Hepatocyte (in vitro differentiated cells): ENCODE measurements at places on chromosomes 5 and 9.
A peak's percentile ranks its signal among the peaks of the same experiment; 100 is the strongest.

DNA sequence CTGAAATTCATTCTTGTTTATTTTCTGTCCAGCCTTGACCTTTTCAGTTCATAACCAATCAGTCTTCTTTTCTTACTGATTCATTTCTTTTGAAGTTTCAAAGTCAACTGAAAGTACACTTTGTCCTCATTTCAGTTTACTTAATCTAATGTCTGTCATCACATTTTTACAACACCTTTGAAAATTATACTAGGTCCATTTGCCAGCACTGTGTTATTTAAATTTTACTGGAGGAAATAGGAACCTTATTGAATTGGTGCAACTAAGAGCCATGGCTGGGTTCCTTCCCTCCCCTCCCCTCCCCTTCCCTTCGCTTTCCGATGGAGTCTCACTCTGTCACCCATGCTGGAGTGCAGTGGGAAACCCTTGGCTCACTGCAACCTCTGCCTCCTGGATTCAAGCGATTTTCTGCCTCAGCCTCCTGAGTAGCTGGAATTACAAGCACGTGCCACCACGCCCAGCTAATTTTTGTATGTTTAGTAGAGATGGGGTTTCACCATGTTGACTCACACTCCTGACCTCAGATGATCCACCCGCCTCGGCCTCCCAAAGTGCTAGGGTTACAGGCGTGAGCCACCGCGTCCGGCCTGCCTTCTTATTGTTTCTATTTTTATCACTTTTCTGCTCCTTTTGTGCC is 6.3 kb downstream of the RMI1 start:
- no peaks in the 10 kb centered on the region for H3K27me3 ChIP-seq
- H3K4me3 ChIP-seq, result no peak overlapping the region
- H3K36me3 ChIP-seq, result no peaks in the 10 kb centered on the region
- peak; percentile 20 for DNase-seq
- peaks cover 2% of the 10 kb centered on the region for H3K4me1 ChIP-seq

- H3K27me3 ChIP-seq, result no peaks in the 10 kb centered on the region
- H3K4me1 ChIP-seq, result no peaks in the 10 kb centered on the region
- H3K36me3 ChIP-seq, result no peaks in the 10 kb centered on the region
- no peak overlapping the region for H3K27ac ChIP-seq
- no peak overlapping the region for H3K4me3 ChIP-seq
Measured at GRCh38 chr5:82265047-82265446, 13.1 kb downstream of the RPS23 start.

DNA sequence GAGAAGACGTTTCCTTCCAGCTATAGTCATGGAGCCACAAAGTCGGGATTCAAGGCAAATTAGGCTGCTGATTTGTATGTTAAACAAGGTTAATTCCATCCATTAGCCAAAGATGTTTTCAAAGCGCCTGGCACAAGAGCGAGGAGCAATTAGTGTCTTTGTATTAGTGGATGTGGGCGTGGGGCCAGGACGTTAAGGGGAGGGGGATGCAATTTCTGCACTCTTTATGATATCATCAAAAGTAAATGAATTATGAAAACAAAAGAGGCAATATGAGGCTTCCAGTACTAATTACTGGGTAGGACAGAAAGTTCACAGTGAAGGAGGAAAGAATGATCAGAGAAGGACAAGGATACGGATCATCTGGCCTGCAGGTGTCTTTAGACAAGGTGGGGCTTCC is 230.9 kb upstream of the MSX2 start:
- no peaks in the 10 kb centered on the region for H3K4me1 ChIP-seq
- no peaks in the 10 kb centered on the region for H3K36me3 ChIP-seq
- no peak for DNase-seq
- no peaks in the 10 kb centered on the region for H3K27me3 ChIP-seq
- no peak overlapping the region for H3K4me3 ChIP-seq

GRCh38 chr5:175736652-175737051 is 78.8 kb downstream of the HRH2 start:
- H3K36me3 ChIP-seq, result no peaks in the 10 kb centered on the region
- no peaks in the 10 kb centered on the region for H3K4me1 ChIP-seq
- H3K27ac ChIP-seq, result no peak overlapping the region

DNA sequence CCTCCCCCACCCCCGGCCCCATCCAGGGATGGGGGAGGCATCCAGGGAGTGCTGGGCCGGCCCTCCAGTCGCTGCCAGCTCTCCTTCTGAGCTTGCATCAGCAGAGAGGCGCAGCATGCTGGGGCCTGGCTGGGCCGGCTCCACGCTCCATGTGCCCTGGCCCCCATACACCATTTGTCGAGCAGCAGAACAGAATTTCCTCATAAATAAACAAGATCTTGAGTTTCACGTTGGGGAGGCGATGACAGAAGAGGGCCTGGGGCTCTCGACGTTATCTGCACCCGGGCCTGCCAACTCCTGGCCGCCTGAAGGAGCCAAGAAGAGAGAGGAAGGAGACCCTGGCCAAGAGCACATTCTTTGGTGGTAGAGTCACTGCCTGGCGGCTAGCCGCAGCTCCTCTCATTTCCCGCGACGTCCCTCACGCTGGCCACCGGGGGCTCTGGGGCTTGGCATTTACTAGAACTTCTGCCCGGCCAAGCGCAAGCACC is 177.0 kb downstream of the FGF18 start:
- no peaks in the 10 kb centered on the region for H3K4me1 ChIP-seq
- no peak overlapping the region for H3K4me3 ChIP-seq
- no peak overlapping the region for H3K27ac ChIP-seq
- H3K27me3 ChIP-seq, result no peaks in the 10 kb centered on the region

DNA sequence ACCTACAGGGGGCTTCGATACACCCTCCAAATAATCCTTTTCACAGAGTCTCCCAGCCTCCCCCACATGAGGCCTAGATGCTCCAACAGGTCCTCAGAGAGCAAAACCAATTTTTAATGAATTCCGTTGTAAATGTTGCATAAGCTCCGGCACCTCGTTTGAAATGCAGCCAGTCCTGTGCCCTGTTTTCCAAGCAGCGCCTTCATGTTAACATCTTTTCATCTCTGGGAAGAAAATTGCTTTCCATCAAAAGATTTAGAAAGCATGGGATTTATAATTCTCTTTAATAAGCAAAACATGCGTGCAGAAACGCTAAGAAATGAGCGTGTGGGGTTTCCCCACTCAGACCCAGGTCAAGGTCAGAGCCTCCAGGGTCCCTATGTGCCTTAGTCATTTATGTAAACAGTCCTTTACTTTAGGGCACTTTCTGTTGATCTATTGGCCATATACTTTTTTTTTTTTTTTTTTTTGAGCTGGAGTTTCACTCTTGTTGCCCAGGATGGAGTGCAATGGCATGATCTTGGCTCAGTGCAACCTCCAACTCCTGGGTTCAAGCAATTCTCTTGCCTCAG is 177.5 kb upstream of the S1PR3 start:
- no peaks in the 10 kb centered on the region for H3K36me3 ChIP-seq
- peak overlapping the region; percentile 78 for H3K27ac ChIP-seq
- no peak overlapping the region for H3K4me3 ChIP-seq
- H3K4me1 ChIP-seq, result peaks cover 29% of the 10 kb centered on the region

- H3K27ac ChIP-seq, result no peak overlapping the region
- H3K4me1 ChIP-seq, result no peaks in the 10 kb centered on the region
- no peak for DNase-seq
- no peaks in the 10 kb centered on the region for H3K36me3 ChIP-seq
- no peak overlapping the region for H3K4me3 ChIP-seq
Measured at GRCh38 chr9:37693260-37693659, 42.5 kb downstream of the FRMPD1 start.

GRCh38 chr5:84885485-84886258 is 501.0 kb upstream of the EDIL3 start:
- H3K36me3 ChIP-seq, result no peaks in the 10 kb centered on the region
- H3K4me1 ChIP-seq, result peaks cover 9% of the 10 kb centered on the region
- peak; percentile 35 for DNase-seq

GRCh38 chr5:141412854-141413539 is at the start of gene PCDHGA10:
Gene PCDHGA10, plus strand, starts transcription at chr5:141412987. Its CDS starts 189 bp downstream, at chr5:141413176.
- peaks cover 4% of the 10 kb centered on the region for H3K36me3 ChIP-seq
- no peaks in the 10 kb centered on the region for H3K4me1 ChIP-seq
- peak; percentile 74 for DNase-seq

DNA sequence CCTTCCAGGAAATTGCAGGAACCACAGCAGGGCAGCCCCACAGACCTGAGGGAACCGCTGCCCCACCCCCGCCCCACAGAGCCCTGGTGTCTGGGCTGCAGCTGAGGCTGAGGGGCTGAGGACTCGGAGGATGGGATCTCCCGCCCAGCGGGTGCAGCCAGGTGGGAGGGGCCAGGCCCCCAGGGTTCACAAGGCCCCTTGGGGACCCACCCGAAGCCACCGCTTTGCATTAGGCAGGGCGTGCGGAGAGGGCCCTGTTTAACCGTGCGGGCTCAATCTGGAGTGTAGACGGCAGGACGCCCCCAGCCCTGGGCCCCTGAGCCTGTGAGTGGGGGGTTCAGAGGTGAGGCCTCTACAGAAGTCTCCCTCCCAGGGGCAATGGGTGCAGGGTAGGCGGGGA is 10.8 kb downstream of the NOTCH1 start:
- no peak for DNase-seq
- H3K4me3 ChIP-seq, result no peak overlapping the region
- no peaks in the 10 kb centered on the region for H3K36me3 ChIP-seq
- H3K27me3 ChIP-seq, result no peaks in the 10 kb centered on the region
- no peak overlapping the region for H3K27ac ChIP-seq

DNA sequence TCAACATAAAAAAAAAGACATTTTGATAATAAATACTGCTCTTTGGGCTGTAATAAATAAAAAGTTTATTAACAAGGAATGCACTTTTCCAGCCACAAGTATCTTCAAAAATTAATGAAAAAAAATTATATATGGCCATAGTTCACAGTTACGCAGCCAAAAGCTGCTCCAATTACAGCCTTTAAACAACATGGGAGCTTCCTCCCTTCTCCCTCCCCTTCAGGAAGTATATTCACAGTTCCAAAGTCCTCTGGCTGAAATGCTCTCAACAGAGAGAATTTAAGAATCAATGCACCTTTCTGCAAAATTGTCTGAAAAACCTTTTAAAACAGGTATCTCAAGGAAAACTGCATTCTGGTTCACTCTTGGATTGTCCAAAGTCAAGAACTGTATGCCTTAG is 5.9 kb downstream of the PLK2 start:
- peaks cover 12% of the 10 kb centered on the region for H3K36me3 ChIP-seq
- H3K4me1 ChIP-seq, result peaks cover 15% of the 10 kb centered on the region
- H3K4me3 ChIP-seq, result no peak overlapping the region
- H3K27ac ChIP-seq, result no peak overlapping the region

DNA sequence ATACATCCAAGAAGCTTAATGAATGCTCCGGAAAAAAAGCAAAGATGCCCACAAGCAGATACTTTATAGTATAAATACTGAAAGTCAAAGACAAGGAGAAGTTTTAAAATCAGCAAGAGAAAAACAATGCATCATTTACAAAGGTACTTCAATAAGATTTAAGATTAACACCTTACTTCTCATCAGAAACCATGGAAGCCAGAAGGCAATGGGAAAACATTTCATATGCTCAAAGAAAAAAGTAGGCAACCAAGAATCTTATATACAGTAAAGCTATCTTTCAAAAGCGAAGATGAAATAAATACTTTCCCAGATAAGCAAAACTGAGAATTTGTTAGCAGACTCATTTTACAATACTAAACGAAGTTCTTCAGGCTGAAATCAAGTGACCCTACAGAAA is 51.1 kb downstream of the ABHD17B start:
- DNase-seq, result no peak
- H3K27me3 ChIP-seq, result no peaks in the 10 kb centered on the region
- no peak overlapping the region for H3K4me3 ChIP-seq
- H3K27ac ChIP-seq, result no peak overlapping the region
- no peaks in the 10 kb centered on the region for H3K4me1 ChIP-seq

GRCh38 chr5:157271740-157272271 is 5.9 kb downstream of the CYFIP2 start:
- H3K36me3 ChIP-seq, result no peaks in the 10 kb centered on the region
- no peaks in the 10 kb centered on the region for H3K27me3 ChIP-seq
- no peak overlapping the region for H3K27ac ChIP-seq
- H3K4me3 ChIP-seq, result no peak overlapping the region
- peaks cover 9% of the 10 kb centered on the region for H3K4me1 ChIP-seq

GRCh38 chr5:1002836-1003235 is 5.8 kb upstream of the NKD2 start:
- H3K27me3 ChIP-seq, result peaks cover 10% of the 10 kb centered on the region
- H3K36me3 ChIP-seq, result no peaks in the 10 kb centered on the region
- peaks cover 6% of the 10 kb centered on the region for H3K4me1 ChIP-seq
- DNase-seq, result no peak
- H3K4me3 ChIP-seq, result no peak overlapping the region

DNA sequence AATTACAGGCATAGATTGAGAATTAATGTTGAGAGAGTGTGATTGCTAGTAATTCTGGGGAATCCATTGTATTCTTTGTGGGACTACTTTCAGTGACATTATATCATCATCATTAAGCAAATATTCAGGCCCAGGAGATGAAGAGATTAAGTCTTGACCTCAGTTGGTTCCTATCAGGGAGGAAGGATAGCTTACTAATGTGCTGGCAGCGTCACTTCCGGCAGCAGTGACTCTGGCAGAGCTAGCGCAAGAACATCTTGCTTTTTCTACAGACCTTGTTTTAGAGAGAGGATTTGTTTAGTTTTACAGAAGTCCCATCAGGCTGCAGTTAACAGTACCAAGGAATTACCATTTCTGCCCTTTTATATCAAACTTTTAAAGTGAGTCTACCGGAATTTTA is 20.3 kb downstream of the OSTF1 start:
- no peak overlapping the region for H3K27ac ChIP-seq
- H3K4me1 ChIP-seq, result no peaks in the 10 kb centered on the region
- no peak overlapping the region for H3K4me3 ChIP-seq
- DNase-seq, result no peak
- H3K36me3 ChIP-seq, result no peaks in the 10 kb centered on the region

GRCh38 chr9:13725516-13725915 is 446.0 kb upstream of the MPDZ start:
- H3K27ac ChIP-seq, result no peak overlapping the region
- H3K4me1 ChIP-seq, result no peaks in the 10 kb centered on the region
- H3K27me3 ChIP-seq, result no peaks in the 10 kb centered on the region
- no peak overlapping the region for H3K4me3 ChIP-seq
- DNase-seq, result no peak

DNA sequence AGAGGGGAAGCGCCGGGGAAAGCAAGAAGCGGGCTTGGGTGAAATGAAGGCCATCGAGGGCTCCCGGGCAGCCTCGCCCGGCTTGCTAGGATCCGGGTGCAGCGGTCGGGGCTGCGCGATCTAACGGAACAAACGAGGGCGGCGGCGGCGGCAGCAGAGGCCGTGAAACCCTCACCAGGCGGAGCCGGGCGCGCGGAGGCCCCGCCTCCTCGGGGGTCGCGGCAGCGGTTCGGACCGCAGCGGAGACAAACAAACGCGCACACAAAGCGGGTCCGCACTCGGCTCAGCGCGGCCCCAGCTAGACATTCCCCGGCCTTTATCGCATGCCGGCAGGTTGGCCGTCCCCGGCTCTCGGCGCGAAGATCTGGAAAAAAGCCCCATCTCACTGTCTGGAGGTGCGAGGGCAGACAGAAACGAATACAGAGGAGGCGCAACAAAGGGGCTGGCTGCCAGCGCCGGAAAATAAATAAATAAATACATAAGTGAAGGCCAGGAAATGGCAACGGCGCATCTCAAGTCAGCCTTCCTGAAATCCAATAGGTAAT is 10.5 kb upstream of the TRIM36 start:
- H3K27me3 ChIP-seq, result peaks cover 82% of the 10 kb centered on the region
- H3K27ac ChIP-seq, result peak overlapping the region; percentile 52
- peak overlapping the region; percentile 50 for H3K4me3 ChIP-seq
- no peaks in the 10 kb centered on the region for H3K36me3 ChIP-seq
- peak; percentile 35 for DNase-seq

- H3K27me3 ChIP-seq, result peaks cover 33% of the 10 kb centered on the region
- H3K4me1 ChIP-seq, result peaks cover 7% of the 10 kb centered on the region
- no peaks in the 10 kb centered on the region for H3K36me3 ChIP-seq
- DNase-seq, result no peak
- H3K4me3 ChIP-seq, result no peak overlapping the region
Measured at GRCh38 chr9:93963969-93964368, 8.8 kb upstream of the BARX1 start.

GRCh38 chr5:144187699-144188294 is 17.1 kb downstream of the KCTD16 start:
- DNase-seq, result peak; percentile 72
- no peaks in the 10 kb centered on the region for H3K27me3 ChIP-seq
- H3K36me3 ChIP-seq, result no peaks in the 10 kb centered on the region
- peak overlapping the region; percentile 69 for H3K27ac ChIP-seq
